Stimulated activated CD8-positive, alpha-beta memory T cell treated with anti-CD3 and anti-CD28 coated beads, Interleukin-2, amount 100 ng/mL, for 1 hour (primary cell): ENCODE measurements at places on chromosomes 12 and 14.

DNA sequence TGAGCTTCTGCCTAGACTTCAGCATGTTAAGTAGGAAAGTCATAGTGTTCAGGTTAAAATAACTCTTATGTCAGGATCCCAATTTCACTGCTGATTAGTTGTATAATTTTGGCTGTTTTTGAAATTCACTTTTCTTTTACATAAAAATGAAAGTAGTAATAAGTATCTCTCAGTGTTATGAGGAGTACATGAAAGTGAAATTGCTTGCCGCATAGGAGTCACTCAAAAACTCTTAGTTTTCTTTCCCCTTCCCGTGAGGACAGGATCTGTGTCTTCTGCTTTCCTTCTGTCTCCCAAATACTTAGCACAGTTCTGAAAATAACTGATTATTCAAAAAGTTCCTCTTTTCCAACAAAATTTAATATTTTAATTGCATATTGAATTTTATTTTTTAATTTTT, 100.5 kb downstream of the SLC38A4 start:
- DNase-seq: no peak

- no peak for DNase-seq
Measured at GRCh38 chr12:77745624-77746023, 85.1 kb upstream of the NAV3 start.

DNA sequence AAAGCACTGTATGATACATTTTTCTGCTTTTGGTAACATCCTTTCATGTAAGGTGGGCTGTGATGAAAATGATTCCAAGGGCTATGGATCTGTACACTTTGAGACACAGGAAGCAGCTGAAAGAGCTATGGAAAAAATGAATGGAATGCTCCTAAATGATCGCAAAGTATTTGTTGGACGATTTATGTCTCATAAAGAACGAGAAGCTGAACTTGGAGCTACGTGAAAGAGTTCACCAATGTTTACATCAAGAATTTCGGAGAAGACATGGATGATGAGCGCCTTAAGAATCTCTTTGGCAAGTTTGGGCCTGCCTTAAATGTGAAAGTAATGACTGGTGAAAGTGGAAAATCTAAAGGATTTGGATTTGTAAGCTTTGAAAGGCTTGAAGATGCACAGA, 22.1 kb upstream of the SRGAP1 start:
- DNase-seq: no peak

- peak; percentile 16 for DNase-seq
Measured at GRCh38 chr12:55974308-55974730, 441 bp downstream of the RAB5B start.

- no peak for DNase-seq
Measured at GRCh38 chr14:64746298-64747250, 42.4 kb downstream of the PLEKHG3 start.
